ENCODE measurements at places on chromosomes 7 and 10. TPM values are rescaled to one million over a fixed set of nuclear protein-coding genes. Genes with fewer than 3 reads are reported as not detected.

Gene TMEM209
- total RNA-seq: 10.6 TPM

Gene INSIG1
- 85.6 TPM for total RNA-seq

Gene SNCG
- total RNA-seq: 70.9 TPM

Gene HABP2
- not detected for total RNA-seq

Gene NANOS1
- 18.5 TPM for total RNA-seq

Gene METTL27
- total RNA-seq: 3.4 TPM

Gene SGPL1
- total RNA-seq: 27.8 TPM

Gene UCN3
- not detected for total RNA-seq

Gene AQP1
- total RNA-seq: 416 TPM

Gene LRRD1
- not detected for total RNA-seq

Gene NACAD
- 1.4 TPM for total RNA-seq

Gene ODAD2
- total RNA-seq: 3.2 TPM

Gene TSPAN14
- 114 TPM for total RNA-seq

All from omental fat pad (tissue), 4 donors.